ENCODE measurements at places on chromosomes 13 and 19.

- DNase-seq = no peak
Measured at GRCh38 chr13:80591976-80592740, 251.2 kb upstream of the SPRY2 start.

- DNase-seq = no peak
Measured at GRCh38 chr13:30247406-30247805, 59.9 kb downstream of the KATNAL1 start.

DNA sequence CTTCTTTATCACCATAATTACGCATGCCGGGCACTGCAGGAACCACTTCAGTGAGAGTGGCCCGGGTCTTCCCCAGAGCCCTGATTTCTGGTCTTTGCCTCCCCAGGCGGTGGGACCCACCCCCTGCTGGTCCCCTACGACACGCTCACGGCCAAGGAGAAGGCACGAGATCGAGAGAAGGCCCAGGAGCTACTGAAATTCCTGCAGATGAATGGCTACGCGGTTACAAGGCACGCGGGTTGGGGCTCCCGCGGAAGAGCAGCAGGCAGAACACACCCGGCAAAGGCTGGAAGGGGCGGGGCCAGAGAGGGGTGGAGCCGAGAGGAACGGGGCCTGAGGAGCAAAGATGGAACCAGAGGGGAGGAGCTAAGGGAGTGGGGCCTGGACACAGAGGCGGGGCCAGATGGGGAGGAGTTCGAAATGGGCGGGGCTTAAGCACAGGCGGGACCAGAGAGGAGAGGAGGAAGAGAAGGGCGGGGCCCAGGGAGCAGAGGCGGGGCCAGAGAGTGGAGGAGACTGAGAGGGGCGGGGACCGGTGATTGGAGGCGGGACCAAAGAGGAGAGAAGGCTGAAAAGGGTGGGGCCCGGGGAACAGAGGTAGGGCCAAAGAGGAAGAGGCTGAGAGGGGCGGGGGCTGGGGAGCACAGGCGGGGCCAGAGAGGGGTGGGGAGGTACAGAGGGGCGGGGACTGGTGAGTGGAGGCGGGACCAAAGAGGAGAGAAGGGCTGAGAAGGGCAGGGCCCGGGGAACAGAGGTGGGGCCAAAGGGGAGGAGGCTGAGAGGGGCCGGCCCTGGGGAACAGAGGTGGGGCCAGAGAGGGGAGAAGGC lies 73.4 kb downstream of the RYR1 start:
- peak; percentile 64 for DNase-seq

DNA sequence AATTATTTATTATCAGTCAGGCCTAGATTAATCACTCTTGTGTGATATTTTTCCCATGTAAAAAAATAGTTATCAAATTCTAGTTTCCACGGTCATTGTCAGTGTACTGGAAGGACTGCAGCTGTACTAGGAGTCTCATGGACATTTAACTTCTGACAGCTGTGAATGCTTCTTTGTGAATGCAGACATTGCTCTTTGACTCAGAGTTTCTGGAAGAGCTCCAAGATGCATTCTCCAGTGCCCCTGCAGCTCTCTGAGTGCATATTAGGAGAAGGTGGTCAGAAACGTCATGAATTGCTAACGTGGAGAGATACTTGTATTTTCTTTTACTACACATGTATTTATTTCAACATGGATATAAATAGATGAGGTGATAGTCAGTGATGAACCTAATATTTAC lies 9.7 kb upstream of the SLITRK5 start:
- no peak for DNase-seq

DNA sequence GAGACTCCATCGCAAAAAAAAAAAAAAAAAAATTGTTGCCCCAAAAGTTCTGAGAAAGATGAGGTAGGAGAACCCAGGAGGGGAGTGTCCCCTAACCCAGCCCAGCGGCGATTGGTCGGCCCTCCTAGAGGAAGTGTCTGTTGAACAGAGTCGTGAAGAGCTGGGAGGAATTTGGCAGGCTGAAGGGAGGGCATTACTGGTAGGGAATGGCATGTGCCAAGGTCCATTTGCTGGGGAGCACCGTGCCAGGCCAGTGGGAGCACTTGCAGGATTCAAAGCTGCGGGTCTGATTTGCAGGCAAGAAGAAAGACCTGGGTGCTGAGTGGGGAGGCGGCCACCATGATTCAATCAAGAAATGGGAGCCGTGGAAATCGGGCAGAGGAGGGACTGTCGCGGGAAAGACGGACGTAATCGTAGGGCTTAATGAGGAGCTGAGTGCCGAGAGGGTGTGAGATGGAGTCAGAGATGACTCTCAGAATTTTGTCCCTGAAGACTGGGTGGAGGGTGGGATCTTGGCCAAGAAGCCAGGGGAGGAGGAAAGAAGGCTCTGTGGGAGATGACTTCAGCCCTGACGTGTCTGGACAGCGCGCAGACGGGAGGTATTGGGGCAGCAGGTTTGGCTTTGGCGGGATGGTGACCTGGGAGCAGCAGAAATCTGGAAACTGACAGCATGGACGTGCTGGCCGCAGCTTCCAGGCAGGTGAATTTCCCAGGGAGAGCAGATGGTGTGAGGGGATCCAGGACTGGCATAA lies 15.4 kb downstream of the CERS4 start:
- no peak for DNase-seq

DNA sequence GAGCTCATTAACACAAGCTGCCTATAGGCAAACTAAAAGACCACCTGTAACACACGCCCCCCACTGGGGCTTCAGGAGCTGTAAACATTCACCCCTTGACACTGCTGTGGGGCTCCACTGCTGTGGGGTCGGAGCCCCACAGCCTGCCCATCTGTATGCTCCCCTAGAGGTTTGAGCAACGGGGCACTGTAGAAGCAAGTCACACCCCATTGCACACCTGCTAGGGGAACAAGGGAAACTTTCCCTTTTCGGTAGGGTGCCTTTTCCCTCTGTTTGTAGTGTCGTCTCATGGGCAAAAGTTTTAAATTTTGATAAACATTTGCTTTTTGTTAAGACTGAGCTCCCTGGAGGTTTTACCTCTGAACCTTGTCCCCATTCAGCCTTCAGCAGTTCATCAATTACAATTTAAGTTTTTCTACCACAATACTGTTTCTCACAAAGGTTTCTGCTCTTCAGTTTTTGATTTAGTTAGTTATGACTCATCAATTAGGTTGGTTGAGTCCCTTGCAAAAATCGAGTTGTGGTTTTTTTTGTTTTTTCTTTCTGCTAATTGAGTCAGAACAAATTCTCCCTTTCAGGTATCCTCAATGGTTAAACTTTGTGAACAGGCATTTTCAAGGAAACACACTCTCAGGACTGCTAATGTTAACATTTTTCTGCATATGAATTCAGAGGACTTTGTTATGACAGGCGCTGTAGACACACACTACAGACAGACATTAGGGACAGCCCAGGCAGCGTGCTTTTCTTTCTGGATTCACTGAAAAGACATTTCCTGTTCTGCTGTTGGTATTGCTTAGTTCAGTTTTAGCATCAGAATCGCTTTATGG lies 35.1 kb downstream of the ZNF433 start:
- no peak for DNase-seq

DNA sequence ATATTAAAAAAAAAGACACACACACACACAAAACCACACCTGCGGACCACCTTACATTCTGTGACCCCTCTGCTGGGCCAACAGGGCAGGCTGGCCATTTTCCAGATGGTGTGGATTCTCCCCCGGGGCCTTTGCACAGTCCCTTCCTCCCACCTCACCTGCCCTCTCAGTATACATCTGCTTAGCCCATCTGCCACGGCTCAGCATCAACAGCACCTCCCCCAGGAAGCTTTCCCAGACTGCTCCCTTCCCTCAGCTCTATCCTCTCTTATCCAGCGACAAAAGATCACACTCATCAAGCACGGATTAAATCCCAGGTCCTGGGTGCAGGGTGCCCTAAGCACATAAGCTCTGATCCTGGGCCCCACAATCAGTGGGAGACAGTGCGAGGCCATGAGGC lies 4.5 kb downstream of the ZNF787 start:
- DNase-seq = no peak

DNA sequence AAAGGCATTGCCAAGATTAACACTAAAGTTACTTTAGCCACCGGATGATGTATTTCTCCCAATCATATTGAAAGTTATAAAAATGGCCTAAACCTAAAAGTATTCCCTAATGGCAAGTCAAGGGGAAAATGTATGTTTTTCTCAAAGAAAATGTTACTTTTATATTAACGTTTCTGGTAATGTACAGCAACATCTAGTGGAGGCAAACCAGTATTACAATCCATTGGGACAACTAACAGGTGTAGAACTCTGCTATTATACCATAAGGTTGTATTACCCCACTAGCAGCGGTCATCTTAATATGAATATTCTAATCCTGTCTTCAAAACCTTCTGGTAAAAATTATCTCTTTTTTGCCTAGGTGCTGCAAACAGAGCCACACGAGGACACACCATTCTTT lies 69.2 kb downstream of the ZNF100 start:
- no peak for DNase-seq

DNA sequence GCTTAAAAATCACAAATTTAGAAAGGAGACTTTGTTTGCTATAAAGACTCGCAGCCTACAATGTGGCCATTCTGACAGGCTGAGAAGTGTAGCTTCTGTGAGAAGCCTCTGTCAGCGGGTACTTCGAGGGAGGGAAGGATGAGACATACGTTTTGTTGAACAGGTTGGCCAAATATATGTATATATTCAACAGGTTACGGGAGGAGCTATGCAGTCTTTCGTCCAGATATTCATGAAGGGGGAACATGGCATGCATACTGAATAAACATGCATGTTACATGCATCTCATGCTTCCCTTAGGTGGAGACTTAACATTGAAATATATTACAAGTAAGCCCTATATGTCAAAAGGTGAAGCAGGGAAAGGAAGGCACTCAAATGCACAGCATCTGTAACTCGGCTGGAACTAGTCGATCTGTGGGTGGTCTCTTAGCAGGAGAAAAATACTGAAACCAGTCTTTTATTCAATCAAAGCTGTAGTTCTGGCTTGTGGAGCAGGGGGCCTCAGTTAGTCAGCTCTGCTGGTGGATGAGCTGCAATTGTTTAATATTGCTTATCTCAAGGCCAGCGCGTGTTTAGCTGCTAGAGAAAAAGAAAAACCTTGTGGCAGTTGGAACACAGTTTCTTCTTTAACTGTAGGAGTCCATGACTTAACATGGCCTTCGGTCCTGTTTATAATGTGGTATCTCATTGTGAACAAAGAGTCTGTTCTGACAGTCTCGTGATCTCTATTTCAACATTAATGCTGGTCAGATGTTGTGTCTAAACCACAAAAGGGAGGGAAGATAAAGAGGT lies 94.3 kb downstream of the FAM216B start:
- DNase-seq = no peak

DNA sequence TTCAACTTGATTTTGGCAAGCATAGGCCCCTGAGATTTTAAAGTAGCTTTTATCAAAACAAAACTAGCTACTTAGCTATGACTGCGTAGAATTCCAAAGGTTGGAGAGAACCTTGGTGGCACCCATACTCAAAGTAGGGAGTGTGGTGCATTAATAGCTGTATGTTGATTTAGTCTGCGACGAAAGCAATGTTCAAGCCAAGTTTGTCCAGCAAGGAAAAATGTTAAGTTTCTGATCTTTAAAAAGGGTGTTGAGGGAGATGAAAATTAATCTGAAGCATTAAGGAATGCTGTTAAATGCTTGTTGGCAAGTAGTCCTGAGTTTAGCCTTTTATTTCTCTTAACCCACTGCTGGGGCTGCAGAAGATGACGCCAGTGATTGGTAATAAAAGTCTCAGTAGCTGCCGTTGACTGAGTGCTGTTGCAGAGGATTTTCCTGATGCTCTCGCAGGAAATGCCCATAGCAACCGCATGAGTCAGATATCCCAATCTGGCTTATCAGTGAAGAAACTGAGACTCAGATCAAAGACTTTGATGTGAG lies 75.9 kb upstream of the RNF113B start:
- no peak for DNase-seq

- no peak for DNase-seq
Measured at GRCh38 chr13:76975863-76976262, 16.0 kb upstream of the CLN5 start.

DNA sequence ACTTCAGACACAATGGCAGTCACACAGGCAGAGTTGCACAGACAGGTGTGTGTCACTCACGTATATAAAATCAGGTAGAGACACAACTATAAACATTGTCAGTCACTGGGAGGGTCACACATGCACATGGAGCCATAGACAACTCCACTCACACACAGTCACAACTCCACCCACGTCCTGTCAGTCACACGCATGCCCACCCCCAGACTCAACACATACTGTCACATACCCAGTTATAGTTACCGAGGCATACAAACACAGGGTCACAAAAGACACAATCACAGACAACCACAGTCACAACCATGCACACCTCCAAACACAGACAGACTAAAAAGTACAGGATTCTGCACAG lies 1.5 kb downstream of the NUMBL start:
- DNase-seq = no peak

DNA sequence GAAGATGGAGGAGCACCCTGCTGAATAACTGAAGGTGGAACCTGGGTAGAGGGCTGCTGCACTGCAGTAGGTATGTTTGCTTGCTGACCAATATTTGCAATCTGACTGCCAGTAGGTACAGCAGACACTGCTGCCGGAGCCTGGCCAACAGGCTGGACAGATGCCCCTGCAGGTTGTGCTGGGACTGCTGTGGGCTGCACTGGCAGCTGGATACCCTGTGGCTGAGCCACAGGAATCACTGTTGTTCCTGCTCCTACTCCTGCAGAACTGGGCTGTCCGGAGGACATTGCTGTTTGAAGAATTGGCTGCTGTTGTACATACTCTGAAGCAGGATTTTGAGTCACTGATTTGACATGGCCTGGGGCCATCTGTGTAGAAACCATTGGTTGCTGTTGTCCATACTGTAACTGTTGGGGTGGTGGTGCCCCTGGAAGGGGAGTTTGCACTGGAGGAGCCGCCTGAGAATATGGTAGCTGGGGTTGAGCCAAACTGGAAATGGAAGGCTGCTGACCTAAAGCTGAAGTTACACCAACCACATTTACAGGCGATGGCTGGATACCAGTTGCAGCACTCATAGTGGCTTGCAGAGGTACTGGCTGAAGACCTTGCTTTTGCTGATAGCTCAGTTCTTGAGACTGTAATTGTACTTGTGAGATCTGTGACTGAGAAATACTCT lies 2.2 kb downstream of the TSC22D1 start:
- no peak for DNase-seq

- DNase-seq = no peak
Measured at GRCh38 chr13:66076417-66076816, 1153.7 kb downstream of the PCDH9 start.

GRCh38 chr19:10320602-10321416 lies 5.0 kb upstream of the FDX2 start:
- no peak for DNase-seq

DNA sequence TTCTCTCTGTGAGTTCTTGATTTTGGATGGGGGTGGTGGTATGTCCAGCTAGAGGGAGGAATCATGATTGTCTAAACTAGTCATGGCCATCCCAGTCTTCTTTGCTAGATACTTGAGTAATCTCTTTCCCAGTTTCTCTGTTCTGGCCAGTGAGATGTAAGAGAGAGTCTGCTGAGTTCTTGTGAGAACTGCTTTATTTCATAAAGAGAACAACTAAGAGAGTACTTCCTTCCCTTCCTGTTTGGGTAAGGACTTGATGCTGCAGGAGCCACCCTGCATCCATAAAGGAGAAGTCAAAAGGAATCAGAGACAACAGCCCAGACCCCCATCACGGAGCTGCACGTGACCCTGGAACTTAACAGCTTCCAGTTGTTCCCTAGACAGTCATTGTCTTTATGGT lies 3.0 kb upstream of the RASL11A start:
- no peak for DNase-seq
